ENCODE measurements at places on chromosomes 2 and 18.

DNA sequence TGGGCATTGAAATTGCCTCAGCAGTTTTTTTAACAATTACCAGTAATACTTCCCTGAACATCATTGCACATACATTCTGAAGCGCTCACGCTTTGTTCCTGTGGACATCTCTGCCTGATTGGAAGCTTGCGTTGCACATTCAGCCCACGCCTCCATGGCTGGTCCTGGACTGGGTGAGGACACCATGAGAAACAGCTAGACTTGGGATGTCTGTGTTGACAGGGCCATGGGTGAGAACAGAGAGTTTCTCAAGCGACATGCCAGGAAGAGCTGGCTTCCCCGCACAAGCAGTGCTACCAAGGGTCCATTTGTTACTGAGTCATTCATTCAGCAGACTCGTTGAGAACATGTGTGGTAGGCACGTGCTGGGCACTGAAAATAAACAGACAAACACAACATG lies 166.3 kb downstream of the GBX2 start:
- DNase-seq: no peak

- DNase-seq: no peak
Measured at GRCh38 chr2:3208591-3208990, 169.0 kb downstream of the EIPR1 start.

DNA sequence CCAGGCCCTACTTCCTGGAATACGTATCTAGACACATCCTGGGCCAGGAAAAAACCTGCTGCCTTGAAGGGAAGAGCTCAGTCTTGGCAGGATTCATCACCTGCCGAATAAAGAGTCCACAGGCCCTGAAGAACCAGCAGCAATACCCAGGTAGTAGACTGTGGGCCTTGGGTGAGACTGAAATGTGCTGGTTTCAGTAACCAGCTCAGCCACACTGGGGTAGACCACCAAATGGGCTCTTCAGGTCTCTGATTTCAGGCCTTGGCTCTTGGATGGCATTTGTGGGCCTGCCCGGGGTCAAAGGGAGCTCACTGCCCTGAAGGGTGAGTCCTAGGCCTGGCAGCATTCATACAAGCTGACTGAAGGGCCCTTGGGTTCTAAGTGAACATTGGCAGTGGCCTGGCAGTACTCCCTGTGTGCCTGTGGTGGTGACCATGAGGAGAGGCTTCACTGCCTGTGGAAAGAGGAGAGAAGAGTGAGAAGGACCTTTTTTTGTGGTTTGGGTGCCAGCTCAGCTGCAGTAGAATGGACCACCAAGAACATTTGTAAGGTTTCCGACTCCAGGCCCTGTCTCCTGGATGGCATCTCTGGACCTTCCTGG lies 175.1 kb downstream of the ANKRD30B start:
- no peak for DNase-seq

- DNase-seq: no peak
Measured at GRCh38 chr2:102190430-102191107, 3.7 kb downstream of the IL1RL2 start.

GRCh38 chr2:170030040-170030439 lies 147.9 kb upstream of the MYO3B start:
- DNase-seq: no peak

GRCh38 chr2:98378901-98379300 lies 32.6 kb downstream of the CNGA3 start:
- no peak for DNase-seq

DNA sequence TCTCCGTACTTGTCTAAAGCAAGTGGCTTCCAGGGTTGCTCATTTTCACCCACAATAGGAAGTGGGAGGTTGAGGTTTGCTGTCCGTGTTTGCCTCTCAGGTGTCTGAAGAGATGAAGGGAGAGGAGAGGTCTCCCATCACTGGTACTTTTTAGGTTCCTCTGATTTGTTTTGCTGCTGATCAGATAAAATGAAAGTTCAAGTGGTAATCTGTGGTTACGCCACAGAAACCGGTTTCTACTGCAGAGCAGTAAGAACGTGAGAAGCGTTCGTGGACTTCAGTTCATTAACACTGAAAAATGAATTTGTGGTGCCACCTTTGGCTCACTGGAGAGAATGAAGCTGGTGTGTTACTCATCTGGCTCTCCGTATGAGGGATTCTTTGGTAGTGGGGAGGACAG lies 118.2 kb downstream of the GBX2 start:
- DNase-seq: no peak

DNA sequence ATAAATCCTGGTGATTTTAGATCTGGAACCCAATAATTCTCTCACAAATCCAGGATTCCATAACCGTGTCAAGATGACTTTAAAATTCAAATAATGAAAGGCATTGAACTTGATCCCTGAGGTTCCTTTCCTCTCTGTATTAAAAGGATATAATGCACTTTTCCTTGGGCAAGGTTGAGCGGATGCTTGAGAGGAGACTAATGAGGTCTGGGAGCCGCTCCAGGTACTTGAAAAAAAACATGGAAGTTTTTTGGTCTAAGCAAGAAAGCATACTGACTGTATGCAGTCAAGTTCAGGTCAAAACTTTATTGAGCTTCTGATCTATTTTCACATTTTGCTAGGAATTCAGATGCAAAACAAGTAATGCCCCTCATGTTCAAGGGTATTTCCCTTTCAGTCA lies 318.5 kb downstream of the RAD51AP2 start:
- DNase-seq: no peak

DNA sequence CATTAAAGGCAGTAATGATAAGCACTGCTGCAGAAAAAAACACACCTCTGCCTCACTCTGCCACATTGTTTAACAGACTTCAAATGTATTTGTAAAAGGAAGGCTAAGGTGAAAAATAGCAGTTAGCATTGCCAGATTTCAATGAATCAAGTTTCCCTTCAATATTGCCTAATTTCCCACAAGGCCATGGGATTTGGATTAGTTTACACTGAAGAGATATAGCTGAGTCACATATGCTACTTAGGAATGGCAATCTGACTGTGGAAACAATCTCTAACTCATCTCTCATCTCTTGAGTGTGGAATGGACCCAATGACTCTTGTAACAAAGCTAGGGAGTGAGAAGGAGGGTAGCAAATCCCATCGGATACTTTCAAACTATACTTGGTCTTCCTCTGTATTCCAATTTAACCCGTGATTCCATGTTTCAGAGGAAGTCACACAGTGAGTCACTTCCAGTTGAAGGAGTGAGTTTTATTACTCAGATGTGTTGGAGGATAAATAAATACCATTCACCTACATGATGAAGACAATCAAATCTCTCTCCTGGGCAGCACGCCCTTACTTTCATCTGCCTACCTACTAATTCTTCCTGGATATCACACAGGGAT lies 5.1 kb downstream of the B4GALT6 start:
- no peak for DNase-seq

DNA sequence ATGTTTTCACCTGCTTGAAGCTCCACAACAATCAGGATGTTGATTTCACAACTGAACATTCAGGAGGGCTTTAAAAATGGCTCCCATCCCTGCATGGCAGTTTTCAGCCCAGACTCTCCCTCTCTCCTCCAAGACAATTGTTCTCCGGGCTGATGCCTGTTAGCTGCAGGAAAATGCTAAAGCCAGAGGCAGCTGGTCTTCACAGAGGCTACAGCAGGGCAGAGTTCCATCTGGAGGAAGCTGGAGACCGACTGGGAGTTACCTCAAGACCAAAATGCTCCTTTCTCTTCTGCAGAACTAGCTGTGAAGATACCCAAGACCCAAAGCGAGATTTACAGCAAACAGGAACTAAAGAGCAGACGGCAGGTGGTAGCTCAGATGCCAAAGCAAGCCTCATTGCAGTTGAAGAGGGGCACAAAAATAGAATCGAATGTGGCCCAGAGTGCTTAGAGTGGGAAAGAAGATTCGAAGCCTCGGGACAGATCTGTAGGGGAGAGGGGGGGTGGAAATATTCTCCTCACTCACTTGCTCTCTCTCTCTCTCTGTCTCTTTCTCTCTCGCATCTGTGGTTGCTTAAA lies 423.6 kb downstream of the ZNF521 start:
- no peak for DNase-seq

- DNase-seq: no peak
Measured at GRCh38 chr2:240404174-240404852, 31.1 kb upstream of the GPC1 start.

DNA sequence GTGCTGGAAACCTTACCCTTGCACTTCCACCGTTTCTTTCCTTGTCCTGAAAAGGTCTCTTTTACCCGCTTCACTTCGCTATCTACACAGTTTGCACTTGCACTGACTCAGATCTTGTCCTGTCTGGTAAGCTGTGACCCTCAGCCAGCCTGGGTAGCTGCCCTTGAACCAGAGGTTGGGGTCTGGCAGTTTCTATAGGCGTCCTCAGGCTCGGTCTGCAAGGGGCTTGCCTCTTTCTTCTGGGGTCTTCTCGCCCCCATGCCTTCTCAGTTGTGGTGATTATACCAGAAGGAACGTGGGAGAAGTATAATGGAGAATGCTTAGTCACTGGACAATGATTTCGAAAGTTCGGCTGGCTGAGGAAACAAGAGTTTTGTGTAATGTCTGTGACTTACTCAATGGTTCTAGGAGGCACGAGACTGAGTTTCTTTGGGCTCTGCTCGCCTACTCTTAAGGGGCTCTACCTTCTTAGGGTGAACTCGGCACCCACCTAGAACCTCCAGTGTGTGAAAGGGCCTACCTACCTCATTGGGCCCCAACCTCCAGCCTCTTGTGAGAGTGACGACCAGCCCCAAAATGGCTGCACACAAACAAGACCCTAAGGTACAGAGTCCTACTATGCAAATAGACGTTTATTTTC lies 6.9 kb upstream of the STAT1 start:
- DNase-seq: no peak

DNA sequence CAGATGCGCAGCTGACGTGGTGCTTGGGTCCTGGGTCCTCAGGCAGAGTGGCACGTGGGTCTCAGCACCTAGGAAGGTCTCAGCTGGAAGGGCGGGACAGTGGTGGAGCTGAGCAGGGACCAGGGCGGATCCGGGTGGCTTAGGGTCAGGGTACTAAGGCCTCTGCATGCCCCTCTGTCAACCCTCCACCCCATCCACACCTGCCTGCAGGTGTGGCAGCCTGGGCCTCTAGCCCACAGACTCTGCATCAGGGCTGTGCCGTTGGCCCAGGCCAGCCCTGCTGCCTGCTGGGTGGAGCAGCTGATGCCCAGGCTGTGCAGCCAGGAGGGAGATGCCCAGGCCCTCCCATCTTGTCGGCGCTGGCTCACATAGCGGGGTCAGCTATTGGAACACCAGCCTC lies 24.6 kb upstream of the OTOS start:
- no peak for DNase-seq

DNA sequence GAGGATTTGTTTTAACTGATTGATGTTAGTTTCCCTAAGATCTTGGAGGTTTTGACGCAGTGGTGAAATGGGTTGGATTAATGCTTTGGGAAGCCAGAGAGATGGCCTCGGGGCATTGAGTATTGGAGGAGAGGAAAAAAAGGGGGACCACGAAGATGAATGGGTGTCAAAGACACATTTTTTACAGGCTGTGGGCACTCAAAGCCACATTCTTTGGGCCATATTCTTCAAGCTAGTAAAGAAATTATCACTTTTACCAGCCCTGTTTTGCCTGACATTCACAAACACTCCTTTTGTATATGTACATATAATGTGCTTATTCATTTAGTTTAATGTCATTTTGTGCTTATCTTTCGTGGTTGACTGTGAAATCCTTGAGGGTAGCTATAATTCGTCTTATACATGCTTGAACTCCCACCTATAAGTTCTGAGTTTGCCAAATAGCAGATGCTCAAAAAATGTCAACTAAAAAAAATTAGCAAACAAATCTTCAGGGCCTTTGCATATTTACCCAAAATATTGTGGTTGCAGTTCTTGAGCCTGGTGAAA lies 146.3 kb downstream of the ARL6IP6 start:
- no peak for DNase-seq

DNA sequence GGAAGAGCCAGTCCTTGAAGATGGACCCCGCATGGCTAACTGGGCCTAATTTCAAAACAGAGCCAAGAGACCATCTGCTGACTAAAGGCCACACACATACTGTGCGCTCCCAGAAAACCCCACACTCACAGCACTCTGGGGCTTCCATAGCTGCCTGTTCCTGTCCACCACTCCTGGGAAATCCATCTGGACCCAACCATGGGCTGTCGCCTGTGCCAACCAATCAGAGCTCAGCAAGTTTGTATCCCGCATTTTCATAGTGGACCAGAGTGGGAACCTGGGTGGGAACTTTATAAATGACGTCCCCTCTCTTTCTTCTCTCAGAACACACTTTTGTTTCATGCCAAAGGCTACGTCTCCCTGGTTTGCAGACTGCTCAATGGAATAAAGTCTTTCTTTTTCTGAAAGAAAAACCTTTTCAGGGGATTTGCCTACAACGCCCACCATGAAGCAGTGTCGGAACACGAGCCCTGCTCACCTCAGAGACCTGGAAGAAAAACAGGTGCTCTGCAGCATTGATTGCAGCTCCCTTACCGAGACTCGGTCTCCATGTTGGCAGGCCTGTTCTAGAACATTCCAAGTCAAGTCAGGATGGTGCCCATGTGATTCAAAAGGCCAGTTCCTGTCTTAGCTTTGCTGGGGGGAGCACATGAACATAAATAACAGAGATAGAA lies 137.2 kb upstream of the GPC1 start:
- DNase-seq: no peak

DNA sequence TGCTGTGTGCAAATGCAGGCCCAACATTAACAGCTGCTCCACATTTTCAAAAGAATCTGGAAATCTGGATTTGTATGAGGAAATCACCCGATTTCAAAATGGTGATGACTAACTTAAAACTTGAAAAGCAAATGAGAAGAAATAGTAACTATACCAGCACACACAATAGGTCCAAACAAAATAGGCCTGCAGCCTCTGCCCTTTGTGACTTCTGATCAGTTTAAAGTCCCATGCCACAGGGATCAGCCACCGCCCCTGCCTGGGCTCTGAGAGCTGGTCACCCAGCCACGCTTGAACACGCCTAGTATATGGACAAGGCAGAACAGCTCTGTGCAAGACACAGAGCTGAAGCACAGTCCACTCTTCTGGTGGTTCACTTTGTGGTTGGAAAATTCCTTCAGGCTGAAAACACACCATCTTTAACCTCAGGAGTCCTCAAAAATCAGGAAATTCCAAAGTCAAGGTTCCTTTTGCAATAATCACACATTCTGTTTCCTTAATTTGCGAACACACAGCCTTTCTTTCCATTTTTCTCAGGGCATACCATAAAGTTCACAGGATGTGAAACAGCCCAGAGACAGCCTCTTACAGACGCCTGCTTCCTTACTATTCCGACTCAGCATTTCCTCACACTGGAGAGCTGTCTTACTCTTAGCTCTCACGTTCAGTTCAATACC lies 150.1 kb upstream of the RIOK3 start:
- no peak for DNase-seq

- no peak for DNase-seq
Measured at GRCh38 chr18:5600378-5601071, 56.7 kb upstream of the EPB41L3 start.

DNA sequence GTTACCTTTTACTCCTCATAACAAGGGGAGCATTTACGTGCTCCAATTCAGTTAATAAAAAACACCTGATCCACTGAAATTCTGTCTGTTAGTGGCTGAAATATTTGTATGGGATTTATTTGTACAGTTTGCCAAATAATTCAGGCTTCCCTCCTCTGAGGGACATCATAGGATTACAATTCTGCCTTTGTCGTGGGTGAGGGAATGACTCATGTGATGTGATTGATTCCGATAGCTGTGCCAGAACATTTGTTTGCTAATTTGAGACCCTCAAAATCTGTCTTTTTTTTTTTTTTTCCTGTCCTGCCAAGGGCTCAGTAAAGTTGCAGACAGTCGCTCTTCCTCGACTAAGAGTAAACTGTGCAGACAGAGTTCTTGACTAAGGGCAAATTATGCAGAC lies 612.6 kb upstream of the CDH2 start:
- no peak for DNase-seq

Data from iPS DF 19.7 (cell line).